ENCODE measurements at places on chromosomes 1 and 21.

DNA sequence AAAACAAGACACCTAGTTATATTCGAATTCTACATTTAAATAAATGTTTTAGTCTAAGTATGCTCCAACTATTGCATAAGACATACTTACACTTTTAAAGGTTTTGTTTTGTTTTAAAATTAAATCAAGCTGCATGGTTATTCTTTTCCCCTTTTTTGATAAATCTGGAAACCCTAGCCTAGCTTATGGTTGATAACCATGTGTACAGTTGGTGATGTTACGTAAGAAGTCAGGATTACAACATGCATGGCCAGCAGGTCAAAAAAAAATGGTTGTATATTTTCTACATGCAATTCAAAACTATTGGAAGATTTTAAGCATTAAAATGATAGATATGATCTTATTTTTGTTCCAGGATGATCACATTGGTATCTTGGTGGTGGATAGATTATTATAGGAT, 1600.6 kb downstream of the PLA2G4A start:
- DNase-seq = no peak

DNA sequence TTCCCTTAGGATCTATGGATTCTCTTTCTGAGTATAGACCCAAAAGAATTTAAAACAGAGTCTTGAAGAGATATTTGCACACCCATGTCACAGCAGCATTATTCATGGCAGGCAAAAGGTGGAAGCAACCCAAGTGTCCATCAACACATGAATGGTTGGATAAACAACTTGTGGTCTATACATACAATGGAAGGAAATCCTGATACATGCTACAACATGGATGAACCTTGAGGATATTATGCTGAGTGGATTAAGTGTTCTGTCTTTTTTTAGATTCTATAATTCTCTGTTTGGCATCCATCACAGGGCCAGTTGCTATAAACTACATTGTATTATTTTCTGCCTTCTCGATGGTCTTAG, 39.8 kb downstream of the PTPN14 start:
- DNase-seq = no peak

- no peak for DNase-seq
Measured at GRCh38 chr1:76408303-76408702, 333.8 kb downstream of the ST6GALNAC3 start.

- peak; percentile 68 for DNase-seq
Measured at GRCh38 chr1:64136752-64137411, 66.5 kb upstream of the UBE2U start.

GRCh38 chr1:175870217-175870616, 126.8 kb upstream of the TNR start:
- DNase-seq = no peak

GRCh38 chr1:156655904-156656516, 14.1 kb downstream of the BCAN start:
- DNase-seq = no peak

DNA sequence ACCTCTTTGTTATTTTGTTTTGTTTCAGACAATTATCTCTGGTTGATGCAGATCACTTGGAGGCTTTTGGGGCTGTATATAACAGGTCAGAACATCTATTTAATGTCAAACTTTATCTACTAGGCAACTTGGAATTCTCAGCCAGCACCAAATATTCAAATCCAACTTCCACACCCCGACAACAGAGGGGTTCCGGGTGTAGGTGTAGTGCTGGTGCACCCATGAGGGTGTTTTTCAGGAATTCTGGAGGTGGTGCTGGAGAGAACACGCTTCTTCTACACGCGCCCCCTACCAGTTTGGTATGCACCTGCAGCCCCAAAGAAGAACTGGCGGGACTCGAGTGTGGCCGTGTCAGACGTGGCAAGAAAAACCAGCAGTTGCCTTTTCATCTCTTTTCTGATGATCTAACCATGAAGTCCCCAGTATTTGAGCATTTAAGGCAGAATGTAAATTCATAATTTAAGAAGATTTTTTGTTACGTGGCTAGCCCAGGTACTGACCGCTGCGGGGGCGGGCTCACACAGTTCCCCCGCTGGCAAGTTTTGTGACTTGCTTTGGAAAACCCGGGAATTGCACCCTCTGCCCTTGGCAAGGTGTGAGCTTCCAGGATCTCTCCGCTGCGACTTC, 462 bp upstream of the TLCD4 start:
- DNase-seq = peak; percentile 37

DNA sequence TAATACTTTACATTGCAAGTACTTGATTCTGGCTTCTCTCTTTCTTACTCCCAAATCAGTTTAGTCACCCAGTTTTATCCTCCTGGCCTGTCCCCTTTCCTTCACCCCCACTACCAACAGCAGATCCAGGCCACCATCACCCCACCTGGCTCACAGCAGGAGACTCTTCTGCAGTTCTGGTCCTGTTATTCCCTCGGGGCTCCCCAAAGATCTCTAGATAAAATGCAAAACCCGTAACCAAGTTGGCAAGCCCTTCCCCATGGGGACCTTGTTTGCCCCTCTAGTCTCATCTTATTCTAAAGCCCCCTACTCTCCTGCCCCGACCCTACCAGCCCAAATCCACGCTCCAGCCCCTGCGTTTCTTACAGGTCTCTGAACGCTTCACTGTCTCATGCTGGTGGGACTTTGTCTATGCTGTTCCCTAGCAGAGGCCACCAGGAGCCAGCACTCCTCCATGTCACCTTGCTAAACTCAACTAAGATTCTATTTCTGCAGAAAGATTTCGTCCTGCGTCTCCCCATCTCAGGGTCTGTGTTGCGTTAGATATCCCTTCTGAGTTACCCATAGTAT, 4.0 kb downstream of the ABCG1 start:
- DNase-seq = no peak

GRCh38 chr1:59146651-59147358, 150.1 kb upstream of the FGGY start:
- no peak for DNase-seq

DNA sequence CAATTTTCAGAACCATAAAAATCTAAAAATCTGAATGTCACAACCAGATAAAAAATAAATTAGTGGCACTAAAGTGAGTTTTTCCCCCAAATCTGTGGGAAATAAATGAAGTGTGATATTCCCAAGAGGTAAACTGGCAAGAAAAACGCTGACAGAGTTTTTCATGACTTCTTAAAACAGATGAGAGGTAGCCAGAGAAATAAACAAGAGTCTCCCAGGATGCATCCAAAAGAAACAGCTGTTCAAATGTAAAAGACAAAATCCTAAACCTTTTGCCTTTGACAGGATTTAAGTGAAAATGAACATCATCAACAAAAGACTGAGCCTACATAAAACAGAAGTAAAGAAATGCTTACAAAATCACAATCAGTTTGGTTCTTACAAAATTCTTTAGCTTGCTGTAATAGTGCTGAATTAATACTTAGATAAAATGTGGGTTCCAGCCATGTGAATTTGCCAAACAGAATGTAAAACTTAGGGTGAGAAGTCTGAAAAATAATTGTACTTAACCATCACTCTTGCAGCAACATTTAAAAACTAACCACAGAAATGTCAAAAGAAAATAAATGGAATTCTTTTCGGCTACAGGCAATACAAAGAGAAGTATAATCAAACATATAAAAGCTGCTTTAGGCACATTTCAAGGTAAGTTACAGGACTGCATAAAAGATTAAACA, 133.6 kb downstream of the EIF4G3 start:
- DNase-seq = no peak

DNA sequence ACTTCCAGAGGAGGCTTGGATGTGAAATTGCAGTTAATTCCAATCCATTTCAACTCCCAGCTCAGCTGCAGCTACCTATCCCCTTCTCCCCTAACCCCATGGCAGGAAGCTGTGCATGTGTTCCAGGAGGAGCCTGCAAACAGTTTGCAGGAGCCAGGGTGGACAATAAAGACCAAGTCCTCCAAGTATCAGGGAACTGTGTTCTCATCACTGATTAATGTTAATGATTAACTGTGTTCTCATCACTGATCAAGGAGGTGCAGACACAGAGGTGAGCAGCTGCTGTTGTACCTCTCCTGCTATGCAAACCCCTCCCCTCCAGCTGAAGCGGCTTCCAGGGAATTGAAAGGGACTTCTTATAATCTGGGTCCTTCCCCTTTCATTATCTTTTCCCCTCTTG, 19.2 kb downstream of the CLDN19 start:
- DNase-seq = no peak

- DNase-seq = peak; percentile 44
Measured at GRCh38 chr1:162035241-162035640, 11.6 kb upstream of the OLFML2B start.

DNA sequence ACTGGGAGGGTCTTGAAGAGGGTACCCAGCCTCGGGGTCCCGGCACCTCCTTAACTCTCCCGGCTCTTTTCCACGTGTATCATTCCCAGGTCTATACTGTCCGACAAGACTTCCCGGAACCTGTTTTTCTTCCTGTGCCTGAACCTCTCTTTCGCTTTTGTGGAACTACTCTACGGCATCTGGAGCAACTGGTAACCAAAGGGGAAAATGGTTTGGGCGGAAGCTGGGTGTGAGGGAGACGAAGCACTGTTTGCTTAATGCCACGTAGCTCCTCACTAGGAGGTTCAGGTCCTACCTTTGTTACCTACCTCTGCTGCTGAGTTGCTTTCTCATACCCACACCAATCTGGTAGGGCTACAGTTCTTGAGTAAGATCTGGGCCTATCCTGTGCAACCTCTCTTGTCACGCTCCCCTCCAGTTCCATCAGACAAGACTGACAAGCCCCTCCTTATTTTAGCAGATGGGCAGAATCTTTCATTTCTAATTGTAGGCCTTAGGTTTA, 642 bp downstream of the SLC30A7 start:
- peak; percentile 69 for DNase-seq

- DNase-seq = no peak
Measured at GRCh38 chr1:245094954-245095353, 59.8 kb upstream of the KIF26B start.

- DNase-seq = no peak
Measured at GRCh38 chr1:234986750-234987414, 141.8 kb downstream of the TOMM20 start.

DNA sequence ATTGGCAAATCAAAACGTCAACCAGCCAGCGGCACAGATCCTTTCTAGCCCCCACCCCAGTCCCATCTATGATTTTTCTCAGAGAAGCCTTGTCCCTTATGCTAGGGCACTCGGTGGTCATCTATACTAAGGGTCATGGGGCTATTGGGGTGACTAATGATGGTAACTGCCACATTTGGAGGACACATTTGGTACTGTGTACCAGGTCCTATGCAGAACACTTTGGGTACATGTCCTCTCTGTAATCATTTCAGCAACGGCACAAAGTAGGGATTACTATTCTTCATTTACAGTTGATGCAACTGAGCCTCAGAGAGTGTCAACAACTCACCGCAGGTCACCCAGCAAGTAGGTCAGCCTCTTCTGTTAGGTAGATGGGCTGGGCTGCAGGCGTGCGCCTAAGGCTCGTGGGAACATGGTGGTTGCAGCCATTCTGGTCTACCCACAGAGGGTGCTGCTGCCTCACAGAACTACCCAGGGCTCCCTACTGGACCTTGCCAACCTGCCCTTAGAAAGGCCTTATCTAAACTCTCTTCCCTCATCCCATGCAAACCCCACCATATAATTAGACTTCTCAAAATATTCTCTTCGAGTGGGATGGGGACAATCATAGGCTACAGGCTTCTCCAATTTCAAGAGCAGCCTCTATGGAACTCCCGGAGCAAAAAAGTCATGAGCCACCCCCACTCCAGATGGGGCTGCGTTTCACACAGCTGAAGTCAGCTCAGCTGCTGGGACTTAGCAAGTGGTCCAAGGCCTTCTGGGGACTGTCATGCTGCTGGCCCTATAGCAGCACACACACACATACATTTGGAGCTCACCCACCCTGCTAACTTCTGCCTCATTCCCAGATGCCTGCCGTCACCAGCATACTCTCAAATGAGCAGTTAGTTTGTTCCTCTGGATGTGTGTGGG, 5.8 kb upstream of the SDHB start:
- DNase-seq = peak; percentile 29

DNA sequence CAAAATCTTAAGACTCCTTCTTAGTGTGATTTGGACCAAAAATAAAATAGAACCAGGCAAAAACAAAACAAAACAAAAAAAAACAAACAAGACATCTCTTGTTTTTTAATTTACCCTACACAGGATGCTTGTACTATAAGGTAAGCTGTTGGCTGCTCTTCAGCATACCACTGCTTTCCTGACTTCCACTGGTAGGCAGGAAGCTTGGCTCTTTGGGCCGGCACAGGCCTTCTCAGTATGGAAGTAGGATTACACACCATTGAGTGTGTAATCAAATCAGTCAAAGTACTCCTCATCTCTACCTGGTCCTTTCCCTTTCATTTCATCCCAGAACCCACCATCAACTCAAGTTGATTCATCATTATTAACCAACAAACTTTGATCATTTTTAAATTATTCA, 61.9 kb upstream of the RGS1 start:
- no peak for DNase-seq

GRCh38 chr1:207806531-207807325, 54.9 kb downstream of the CD46 start:
- no peak for DNase-seq

DNA sequence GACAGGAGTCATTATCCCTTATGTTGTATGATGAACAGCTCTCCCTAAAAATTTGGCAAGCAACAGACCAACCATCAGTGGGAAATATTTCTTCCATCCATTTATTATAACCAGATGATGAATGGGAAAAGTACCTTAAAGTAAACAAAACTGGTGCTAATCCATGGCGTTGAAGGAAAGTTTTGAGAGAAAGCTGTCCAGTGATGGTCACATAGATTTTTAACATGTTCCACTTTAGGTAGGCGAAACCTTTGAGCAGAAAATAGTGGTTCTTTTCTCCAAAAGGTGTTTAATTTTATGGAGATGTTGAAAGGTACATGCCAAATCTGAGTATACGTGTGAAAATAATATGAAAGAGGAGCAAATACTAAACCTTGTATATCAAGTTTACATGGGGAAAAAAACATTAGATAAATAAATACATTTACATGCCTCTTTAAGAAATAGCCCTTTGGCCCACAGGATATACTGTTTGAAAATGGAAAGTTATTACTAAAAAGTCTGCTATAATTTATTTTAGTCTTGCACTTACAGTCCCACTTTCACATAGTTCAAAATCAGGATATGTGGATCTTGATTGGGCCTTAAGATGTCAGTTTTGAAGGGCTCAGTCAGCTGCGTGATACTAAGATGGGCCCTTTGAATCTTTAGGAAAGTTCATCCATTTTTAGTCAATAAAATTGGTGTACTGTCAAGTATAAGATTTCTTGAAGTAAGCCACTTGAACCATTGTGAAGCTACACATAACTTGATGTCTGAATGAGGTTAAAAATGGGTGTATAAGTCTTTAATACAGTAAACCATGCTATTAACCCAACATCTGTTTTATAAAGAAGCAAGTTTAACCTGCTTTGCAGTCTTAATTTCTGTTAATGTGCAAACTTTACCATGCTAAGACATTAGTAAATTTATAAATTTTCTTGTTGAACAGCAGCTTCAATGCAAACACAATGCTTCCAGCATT, 10.5 kb downstream of the RPL5 start:
- DNase-seq = no peak

DNA sequence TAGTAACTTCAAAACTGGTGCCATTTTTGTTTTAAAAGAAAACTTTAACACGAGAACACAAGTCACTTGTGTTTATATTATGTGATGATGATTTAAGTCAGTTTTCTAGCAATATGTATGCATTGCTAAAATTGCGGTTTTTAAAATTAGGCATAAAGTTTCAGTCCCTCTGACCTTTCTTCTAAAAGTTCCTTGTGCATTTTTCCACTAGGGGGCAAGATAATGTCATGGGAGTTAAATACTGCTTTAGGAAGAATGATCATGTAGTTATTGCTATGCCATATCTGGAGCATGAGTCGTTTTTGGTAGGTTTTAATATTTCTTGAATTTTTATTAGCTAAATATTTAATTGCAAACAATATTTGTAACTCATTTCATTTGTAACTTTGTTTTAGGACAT, 10.7 kb downstream of the CDC7 start:
- DNase-seq = peak; percentile 42

- DNase-seq = no peak
Measured at GRCh38 chr1:198701766-198702539, 63.1 kb downstream of the PTPRC start.
